T-helper 17 cell (primary cell): ENCODE measurements at places on chromosomes 12 and 14. TPM values are rescaled to one million over a fixed set of nuclear protein-coding genes. Genes with fewer than 3 reads are reported as not detected.

GRCh38 chr12:92206596-92206995, 61.0 kb upstream of the BTG1 start:
- no peak for DNase-seq
- H3K36me3 ChIP-seq: no peaks in the 10 kb centered on the region
- H3K27me3 ChIP-seq: no peaks in the 10 kb centered on the region
- H3K27ac ChIP-seq: peak overlapping the region; percentile 59
- H3K4me3 ChIP-seq: no peak overlapping the region

GRCh38 chr12:100926669-100927248, 132.2 kb downstream of the ANO4 start:
- no peaks in the 10 kb centered on the region for H3K27me3 ChIP-seq
- DNase-seq: no peak
- no peak overlapping the region for H3K27ac ChIP-seq
- H3K4me3 ChIP-seq: no peak overlapping the region
- H3K36me3 ChIP-seq: no peaks in the 10 kb centered on the region
- no peaks in the 10 kb centered on the region for H3K4me1 ChIP-seq

SERPINA1 gene
- total RNA-seq: 15.5 TPM

FGD6 gene
- 1.2 TPM for total RNA-seq

DNA sequence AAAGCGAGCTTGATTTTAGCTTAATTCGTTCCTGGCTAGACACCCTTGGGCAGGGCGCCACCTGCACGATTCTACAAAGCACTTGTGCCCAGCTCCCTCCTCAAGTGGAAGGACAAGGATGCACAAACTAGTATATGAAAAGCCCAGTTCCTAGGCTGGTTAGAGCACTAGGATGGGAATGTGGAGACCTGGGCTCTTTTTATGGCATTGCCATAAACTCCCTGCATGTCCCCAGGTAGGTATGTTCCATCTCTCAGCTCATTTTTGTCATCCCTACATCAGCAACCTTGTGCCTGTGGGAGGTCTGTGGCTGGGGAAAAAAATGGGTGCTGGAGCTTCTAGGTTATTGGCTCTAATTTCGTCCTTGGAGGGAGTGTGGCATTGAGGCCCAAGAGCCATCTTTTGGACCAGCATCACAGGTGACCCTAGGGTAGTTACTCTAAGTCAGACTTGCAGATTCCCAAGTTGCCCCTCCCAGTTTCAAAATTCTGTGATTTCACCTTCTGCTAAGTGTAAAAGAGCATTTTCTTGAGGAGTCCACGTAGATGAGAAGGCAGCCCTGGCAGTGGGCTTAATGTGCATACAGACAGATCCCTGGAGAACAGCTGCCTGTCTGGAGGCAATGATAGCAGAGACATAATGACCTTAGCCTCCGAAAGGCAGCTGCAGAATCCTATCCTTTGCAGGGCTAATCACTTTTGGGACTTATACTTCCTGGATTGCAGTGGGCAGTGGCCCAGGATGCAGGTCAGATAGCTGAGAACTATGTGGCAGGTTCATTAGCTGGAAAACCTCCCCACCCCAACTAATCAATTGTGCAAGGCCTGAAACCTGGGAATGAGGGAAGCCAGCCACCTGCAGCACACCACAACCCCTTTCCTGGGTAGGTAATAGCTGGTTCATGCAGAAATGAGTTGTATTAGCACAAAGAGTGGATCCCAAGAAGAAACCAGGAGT, 47.6 kb upstream of the BDKRB2 start:
- no peaks in the 10 kb centered on the region for H3K36me3 ChIP-seq
- H3K27me3 ChIP-seq: peaks cover 4% of the 10 kb centered on the region
- H3K27ac ChIP-seq: no peak overlapping the region
- H3K4me3 ChIP-seq: no peak overlapping the region
- H3K4me1 ChIP-seq: no peaks in the 10 kb centered on the region

- H3K36me3 ChIP-seq: peaks cover 6% of the 10 kb centered on the region
- peak overlapping the region; percentile 98 for H3K27ac ChIP-seq
- H3K4me1 ChIP-seq: peaks cover 47% of the 10 kb centered on the region
- peak overlapping the region; percentile 50 for H3K4me3 ChIP-seq
- H3K27me3 ChIP-seq: no peaks in the 10 kb centered on the region
- no peak for DNase-seq
These were observed 3.3 kb upstream of the GALC start for GRCh38 chr14:87996291-87996592.

- H3K4me3 ChIP-seq: no peak overlapping the region
- no peak for DNase-seq
- H3K27ac ChIP-seq: no peak overlapping the region
- no peaks in the 10 kb centered on the region for H3K27me3 ChIP-seq
- peaks cover 4% of the 10 kb centered on the region for H3K4me1 ChIP-seq
- H3K36me3 ChIP-seq: peaks cover 3% of the 10 kb centered on the region
These were observed 33.5 kb downstream of the SNRNP35 start for GRCh38 chr12:123491481-123491880.

GRCh38 chr14:100052819-100053218, 12.4 kb upstream of the EVL start:
- H3K27ac ChIP-seq: no peak overlapping the region
- no peaks in the 10 kb centered on the region for H3K36me3 ChIP-seq
- no peak overlapping the region for H3K4me3 ChIP-seq
- H3K4me1 ChIP-seq: peaks cover 13% of the 10 kb centered on the region
- H3K27me3 ChIP-seq: no peaks in the 10 kb centered on the region
- DNase-seq: no peak

SYCP3 gene
- total RNA-seq: 0.29 TPM

DNA sequence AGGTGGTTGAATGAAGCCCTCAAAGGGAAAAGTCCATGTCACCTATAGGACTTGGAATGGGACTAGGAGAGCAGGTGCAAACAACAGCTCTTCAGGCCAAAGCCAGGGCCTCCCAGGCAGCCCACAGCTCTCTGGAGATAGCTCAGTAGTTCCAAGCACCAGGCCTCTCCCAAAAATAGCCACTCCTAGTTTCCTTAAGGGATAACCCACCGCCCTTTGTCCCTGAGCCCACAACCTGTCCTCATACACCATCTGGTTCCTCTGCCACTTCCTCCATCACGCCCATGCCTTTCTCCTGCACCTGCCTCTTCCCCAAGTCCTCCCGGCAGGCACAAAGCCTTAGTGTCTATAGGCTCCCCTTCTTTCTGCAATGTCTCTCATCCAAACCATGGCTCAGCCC, 2.1 kb downstream of the RAB15 start:
- peak overlapping the region; percentile 79 for H3K4me3 ChIP-seq
- DNase-seq: no peak
- H3K27ac ChIP-seq: no peak overlapping the region
- peaks cover 17% of the 10 kb centered on the region for H3K4me1 ChIP-seq
- H3K27me3 ChIP-seq: no peaks in the 10 kb centered on the region
- H3K36me3 ChIP-seq: no peaks in the 10 kb centered on the region

- DNase-seq: no peak
- H3K4me3 ChIP-seq: no peak overlapping the region
- no peaks in the 10 kb centered on the region for H3K4me1 ChIP-seq
These were observed 80.8 kb upstream of the CMKLR1 start for GRCh38 chr12:108419949-108420348.

GRCh38 chr14:90319634-90320541, 11.9 kb downstream of the NRDE2 start:
- peaks cover 18% of the 10 kb centered on the region for H3K4me1 ChIP-seq
- H3K4me3 ChIP-seq: no peak overlapping the region
- no peaks in the 10 kb centered on the region for H3K27me3 ChIP-seq
- peaks cover 14% of the 10 kb centered on the region for H3K36me3 ChIP-seq
- H3K27ac ChIP-seq: no peak overlapping the region
- DNase-seq: no peak

DNA sequence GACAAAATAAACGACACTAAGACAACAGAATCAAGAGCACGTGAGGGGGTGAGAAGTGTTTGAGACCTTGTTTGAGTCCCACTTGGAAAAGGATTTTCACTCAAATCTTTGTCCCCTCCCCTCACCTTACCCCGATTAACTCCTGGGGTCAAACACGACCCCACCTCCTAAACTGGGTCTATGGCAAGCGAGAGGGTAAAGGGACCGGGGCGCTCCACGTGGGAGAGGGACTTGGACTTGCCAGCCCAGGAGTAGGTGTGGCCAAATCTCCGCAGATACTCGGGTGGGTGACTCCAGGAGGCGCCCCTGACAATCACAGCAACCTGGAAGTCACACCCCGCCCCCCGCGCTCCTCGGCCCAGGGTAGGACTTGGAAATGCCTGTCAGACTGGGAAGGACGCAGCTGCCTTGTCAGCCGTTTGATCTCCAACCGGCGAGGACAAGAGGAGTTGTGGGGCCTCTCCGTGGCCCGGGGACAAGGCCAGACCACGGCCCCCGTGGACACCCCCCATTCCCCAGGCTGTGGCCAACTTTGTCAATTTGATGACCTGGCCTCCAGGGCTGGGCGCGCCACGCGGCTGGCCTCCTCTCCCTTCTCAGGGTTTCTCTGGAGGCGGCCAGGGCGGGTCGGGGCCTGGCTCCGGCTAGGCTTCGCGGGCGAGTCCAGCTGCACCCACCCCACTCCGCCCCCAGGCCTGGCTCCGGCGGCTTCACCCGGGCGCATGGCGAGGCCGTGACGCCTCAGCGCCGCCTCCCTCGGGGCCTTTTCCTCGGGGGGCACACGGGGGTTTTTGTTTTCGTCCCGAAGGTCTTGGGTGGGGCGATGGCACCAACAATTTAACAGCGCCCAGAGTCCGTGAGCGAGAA, 1.1 kb upstream of the BCL11B start:
- no peak for DNase-seq
- peak overlapping the region; percentile 99 for H3K4me3 ChIP-seq
- peak overlapping the region; percentile 100 for H3K27ac ChIP-seq
- H3K27me3 ChIP-seq: no peaks in the 10 kb centered on the region
- H3K4me1 ChIP-seq: peaks cover 32% of the 10 kb centered on the region
- peaks cover 14% of the 10 kb centered on the region for H3K36me3 ChIP-seq
